Left ventricle myocardium superior (tissue), 1 donor: ENCODE measurements at places on chromosomes 6 and 20.
A peak's percentile ranks its signal among the peaks of the same experiment; 100 is the strongest.

DNA sequence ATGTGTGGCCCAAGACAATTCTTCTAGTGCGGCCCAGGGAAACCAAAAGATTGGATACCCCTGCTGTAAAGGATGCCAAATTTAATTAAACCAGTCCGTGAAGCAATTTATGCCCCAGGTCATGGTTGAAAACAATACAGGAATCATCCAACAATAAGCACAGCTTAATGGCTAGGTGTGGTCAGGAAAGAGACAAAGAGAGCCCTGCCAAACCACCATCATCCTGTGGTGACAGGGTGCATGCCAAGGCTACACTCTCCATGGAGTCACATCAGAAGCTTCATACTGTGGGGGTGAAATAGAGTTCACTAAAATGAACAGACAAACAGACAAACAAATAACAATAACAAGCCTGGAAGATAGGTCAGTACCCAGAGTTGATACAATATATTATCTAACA is 62.7 kb downstream of the DZANK1 start:
- DNase-seq, result no peak

DNA sequence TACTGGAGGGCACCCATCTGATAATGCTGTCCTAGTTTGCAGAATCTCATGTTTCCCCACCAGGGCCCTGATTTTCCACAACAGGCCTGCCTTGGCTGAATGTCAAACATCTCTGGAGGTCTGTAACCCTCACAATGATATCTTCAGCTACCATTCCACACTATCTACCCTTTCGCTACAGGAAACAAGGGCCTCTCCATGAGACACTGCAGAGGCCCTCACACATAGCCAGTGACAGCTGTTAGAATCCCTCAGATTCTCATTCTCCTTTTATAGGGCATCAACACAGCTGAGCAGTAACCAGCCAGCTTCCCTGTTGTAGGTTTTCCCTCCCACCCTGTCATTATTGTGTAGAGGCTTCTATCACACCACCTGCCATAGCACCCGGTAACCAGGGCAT is 29.6 kb upstream of the MICB start:
- DNase-seq, result no peak

- no peak for DNase-seq
Observed at GRCh38 chr6:117976030-117976651, 69.1 kb downstream of the SLC35F1 start.

GRCh38 chr6:100136590-100136989 is 142.6 kb upstream of the MCHR2 start:
- DNase-seq, result no peak

DNA sequence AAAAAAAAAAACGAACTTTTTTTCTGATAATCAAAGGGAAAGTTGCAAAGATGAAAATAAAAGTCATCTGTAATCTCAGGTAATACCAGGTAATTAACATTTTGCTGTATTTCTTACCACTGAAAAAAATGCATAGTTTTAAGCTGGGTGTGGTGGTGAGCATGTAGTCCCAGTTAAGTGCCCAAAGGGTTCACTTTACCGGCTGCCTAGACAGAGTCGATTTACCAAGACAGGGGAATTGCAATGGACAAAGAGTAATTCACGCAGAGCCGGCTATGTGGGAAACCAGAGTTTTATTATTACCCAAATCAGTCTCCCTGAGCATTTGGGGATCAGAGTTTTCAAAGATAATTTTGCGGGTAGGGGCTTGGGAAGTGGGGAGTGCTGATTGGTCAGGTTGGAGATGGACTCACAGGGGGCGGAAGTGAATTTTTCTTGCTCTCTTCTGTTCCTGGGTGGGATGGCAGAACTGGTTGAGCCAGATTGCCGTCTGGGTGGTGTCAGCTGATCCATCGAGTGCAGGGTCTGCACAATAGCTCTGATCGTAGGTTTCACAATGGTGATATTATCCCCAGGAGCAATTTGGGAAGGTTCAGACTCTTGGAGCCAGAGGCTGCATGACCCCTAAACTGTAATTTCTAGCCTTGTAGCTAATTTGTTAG is 51.9 kb downstream of the RPF2 start:
- no peak for DNase-seq

DNA sequence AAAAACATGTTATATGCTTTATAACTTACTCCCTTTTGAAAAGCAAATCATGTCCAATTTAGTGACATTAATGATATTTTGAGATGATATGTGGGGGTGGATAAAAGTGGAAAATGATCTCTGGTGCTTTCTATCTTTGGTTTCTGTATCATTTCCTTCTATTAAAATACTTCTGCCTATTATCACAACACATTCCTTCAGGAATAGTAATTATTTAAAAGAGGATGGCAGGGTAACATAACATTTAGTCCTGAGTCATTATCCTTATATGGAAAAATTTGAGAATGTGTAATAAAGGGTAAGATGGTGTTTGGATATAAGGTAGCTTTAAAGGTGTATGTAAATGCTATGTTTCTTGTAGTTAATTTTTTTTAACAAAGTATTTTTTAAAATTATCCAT is 657.7 kb downstream of the PHF3 start:
- DNase-seq, result no peak

DNA sequence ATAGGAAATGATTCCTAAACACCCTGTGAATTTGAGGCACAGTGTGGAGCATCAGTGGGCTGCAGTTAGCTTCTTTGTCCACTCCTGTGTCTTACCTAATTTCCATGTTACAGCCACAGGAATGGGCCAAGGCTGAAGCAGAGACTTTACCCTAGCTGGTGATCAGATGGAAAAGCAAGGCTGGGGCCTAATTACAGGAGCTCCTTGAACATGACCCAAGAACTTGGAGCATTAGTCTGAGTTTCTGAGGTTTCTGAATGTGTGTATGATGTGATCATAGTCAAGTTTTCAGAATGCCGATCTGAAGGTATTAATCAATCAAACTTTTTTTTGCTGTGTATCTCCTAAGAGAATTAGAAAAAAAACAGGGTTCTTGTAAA is 18.0 kb downstream of the HECA start:
- no peak for DNase-seq

- no peak for DNase-seq
Observed at GRCh38 chr6:24897186-24897585, 38.6 kb downstream of the RIPOR2 start.

- DNase-seq, result peak; percentile 67
Observed at GRCh38 chr6:159692303-159693127, 526 bp downstream of the SOD2 start.

- no peak for DNase-seq
Observed at GRCh38 chr6:116191881-116192280, 62.0 kb downstream of the TSPYL4 start.

- DNase-seq, result no peak
Observed at GRCh38 chr20:58431134-58431533, 42.1 kb downstream of the VAPB start.

GRCh38 chr6:77040568-77041195 is 422.6 kb downstream of the HTR1B start:
- no peak for DNase-seq

GRCh38 chr20:33862709-33863403 is 51.7 kb downstream of the CHMP4B start:
- peak; percentile 65 for DNase-seq

DNA sequence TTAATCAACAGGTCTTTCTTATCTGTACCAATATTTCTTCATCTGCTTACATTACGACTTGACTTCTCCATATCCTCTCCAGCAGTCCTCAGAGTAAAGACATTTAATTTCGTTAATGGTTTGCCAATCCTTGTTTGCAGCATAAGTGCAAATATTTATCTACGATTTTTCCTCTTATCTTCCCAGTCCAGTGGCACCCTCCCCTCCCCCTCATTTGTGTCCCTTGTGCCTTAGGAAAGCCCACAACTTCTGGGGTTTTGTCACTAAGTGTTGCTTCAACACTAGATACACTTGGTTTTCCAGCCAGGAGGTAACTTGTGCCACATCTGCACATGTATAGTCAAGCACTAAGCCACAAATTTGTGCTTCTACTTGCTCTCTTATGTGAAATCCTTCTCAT is 327.2 kb downstream of the CBLN4 start:
- no peak for DNase-seq

GRCh38 chr6:24122139-24122538 is 3.9 kb upstream of the NRSN1 start:
- no peak for DNase-seq

DNA sequence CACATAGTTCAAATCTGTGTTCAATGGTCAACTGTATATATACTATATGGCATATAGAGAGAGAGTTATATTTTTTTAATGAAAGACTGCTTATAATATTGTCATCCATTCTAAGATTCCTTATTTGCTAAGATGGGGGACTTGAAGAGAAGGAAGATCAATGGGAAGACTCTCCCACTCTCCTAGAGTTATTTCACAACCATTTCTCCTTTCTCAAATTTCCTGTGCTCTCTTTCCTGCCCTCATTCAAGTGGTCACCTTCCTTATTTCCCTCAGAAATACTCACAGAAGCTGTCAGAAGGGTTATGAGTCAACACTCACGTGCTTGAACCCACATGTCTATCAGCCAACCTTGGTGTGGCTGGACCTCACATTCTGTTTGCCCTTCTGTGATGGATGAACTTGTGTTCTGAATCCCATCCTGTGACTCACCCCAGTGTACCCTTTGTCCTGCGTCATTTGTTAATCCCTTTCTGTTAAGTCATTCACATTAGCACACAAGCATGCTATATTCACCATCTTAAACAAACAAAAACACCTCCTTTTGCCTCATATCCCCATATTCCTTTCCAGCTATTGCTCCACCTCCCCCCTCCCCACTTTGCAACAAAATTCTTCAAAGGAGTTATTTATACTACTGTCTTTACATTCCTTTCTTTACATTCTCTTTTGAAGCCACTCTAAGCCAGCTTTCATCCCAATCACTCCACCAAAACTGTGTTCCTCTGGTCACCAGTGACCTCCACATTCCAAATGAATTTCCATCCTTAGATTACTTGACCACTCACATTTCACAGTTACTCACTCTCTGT is 279.3 kb upstream of the TCF21 start:
- DNase-seq, result no peak

DNA sequence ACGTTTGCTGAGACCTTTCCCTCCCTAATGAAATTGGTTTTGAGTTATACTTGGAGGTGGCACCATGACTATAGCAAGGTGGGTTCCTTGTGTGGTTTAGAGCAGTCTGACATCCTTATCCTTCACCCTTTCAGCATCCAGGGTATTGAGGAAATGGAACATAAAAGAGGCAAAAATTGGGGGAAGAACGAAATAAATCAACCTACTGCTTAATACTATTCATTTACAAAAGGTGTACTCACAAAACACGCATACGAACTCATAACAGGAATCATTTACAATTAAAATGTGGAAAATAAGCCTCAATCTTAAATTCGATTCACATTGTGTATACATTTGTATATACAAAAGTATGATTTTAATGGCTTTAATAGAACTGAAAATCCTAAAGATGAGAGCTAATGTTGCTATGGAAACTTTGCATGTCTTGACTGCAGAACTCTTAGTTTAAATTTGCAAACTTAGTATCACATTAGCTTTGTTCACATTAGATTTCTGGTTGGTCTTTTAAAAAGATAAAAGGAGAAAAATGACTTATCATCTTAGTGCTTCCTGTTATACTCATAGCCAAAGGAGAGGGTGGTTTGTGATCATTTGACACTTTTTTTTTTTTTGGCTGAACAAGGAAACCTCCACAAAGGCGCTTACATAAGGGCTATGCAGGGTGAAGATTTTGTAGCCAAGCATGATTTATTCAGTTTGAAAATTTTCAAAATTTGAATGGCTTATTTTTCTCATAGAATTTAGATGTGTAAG is 76.1 kb upstream of the ATXN1 start:
- no peak for DNase-seq

DNA sequence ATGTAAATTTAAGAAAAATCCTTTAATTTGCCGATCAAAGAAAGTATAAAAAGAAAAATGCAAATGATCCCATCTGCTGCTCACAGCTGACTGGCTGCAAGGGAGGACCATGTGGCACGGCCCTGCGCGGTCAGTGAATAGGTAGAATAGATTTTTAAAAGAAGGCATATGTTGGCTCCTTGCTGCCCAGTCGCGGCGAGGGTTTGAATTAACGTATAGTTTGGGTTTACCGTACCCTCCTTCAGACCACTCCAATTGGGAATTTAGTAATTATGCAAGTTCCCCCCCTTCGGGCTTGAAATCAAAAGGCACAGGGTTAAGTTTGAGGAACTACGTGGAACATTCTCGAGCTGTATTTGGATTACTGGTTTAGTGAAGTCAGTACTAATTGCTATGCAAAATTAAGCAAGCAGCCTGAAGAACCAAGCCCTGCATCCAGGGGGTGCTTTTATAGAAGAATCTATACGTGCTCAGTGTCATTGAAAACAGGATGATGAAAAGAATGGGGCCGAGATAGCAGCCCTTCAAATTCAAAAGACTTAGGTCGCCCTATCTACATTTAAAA is 1.1 kb upstream of the BEND3 start:
- DNase-seq, result peak; percentile 40

- DNase-seq, result no peak
Observed at GRCh38 chr6:38460186-38460585, 179.5 kb downstream of the BTBD9 start.

- DNase-seq, result no peak
Observed at GRCh38 chr6:149423964-149424440, 23.9 kb downstream of the SUMO4 start.

DNA sequence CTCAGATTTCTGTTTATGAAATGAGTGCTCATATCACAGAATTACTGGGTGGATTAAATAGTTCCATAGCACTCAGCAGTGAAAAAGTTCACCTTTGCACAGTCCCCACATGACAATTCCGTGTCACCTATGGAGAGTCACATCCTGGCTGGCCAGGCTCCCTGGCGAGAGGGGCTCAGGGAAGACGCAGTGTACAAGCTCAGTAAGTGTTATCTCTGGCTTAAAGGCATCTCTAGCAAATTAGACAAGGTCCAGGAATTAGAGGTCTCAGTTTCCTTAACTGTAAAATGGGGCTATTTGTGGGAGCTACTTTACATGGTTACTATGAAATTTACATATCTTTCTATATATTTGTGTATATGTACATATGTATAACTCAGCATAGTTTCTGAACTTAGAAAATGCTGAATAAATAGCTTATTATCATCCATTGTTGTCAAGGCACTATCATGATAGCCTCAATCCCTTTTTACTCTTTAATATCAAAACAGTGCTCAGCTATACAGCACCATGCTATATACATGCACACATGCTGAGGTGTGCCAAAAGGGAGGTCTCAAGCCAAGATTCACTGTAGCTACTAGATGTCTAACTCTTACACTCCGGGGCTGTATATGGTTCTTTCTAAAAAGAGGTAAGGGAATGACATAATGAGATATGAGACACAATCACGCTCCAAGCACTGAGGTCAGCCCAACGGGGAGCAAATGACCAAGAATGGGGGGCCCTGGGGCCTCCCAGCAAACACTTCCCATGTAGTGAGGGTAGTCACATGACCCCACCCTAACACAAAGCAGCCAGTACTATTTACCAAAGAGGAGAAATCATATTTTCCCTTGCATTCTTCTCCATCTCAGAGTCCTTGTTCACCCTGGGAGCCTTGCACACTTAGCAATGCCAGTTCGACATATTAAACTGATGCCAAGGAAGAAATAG is 59.4 kb downstream of the SLC22A23 start:
- DNase-seq, result no peak

GRCh38 chr6:96653181-96653580 is 90.3 kb downstream of the FHL5 start:
- DNase-seq, result no peak

- DNase-seq, result no peak
Observed at GRCh38 chr20:53793783-53794383, 200.2 kb upstream of the ZNF217 start.

GRCh38 chr20:2930538-2930937 is 57.3 kb downstream of the PTPRA start:
- no peak for DNase-seq
